ENCODE measurements at places on chromosomes 12 and 14.

DNA sequence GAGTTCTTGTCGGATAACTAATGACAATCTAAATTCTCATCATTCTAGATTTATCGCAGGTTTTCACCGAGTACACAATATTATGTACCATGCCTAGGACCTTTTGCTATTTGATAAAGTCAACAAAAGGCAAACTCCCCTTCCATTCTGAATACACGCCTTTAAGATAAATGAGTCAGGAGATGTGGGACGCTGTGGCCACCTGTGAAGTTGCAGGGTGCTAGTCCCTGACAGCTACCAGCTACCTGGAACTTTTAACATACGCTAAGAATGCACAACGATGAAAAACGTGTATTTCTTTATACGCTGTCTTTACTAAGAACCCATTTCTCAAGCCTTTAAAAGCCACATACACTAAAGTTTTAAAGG lies 678 bp downstream of the MDM1 start:
- DNase-seq, result no peak

- DNase-seq, result no peak
Measured at GRCh38 chr12:28110329-28110728, 79.9 kb upstream of the CCDC91 start.

DNA sequence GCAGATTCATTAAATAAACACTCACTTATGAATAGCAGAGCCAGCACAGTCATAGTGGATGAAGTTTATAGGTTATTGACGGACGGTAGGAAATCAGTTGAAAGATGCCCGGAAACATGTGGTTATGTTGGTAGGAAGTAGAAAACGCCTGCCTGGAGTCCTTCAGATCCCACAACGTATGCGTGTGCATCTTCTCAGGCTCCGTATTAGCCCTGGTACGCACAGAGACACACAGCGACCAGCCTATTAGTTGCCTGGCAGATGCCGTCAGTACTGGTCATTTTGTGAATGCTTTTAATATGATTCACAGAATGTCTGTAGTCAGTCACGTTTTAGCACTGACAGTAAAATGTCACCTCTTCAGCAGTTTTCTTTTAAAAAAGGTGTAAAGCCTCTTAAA lies 196.4 kb downstream of the RGS6 start:
- DNase-seq, result no peak

GRCh38 chr12:122976648-122976975 lies 1.6 kb downstream of the OGFOD2 start:
- no peak for DNase-seq

- DNase-seq, result no peak
Measured at GRCh38 chr14:65846196-65846868, 433.8 kb downstream of the FUT8 start.

- no peak for DNase-seq
Measured at GRCh38 chr14:98859301-98859700, 412.7 kb downstream of the BCL11B start.

DNA sequence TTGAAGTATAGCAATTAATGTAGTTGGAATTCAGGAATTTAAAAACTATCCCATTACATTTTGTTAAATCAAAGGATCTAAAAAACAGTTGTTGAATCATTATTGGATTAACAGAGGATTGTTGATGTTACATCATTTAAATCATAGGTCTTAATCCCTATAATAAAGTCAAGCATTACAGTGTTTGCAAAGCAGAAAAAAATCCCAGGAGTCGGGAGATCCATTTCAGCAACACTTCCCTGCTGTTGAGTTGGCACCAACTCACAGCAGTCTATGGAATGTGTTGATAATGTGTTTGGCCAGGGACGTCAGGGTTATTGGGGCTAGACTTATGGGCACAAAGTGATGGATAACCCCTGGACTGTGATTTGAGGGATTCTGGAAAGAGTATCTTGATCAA lies 99.1 kb upstream of the TMTC1 start:
- DNase-seq, result no peak

DNA sequence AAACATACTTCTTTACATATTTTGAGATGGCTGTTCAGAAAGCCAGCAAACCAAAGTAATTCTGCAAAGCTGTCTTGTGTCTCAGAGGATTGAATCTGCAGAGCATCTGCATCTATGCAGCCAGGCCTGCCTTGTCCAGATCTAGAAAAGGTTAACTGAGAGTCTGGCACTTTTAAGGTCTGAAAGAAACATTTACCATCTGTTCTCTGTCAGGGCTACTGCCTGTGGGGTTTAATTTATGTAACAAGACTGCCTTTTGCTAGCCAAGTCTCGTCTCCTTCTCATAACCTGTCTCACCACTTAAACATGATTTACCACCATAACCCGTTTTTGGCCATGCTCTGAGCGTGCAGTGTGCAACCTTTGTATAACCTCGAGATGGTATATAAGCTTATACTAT lies 194.2 kb downstream of the SYT10 start:
- DNase-seq, result no peak

DNA sequence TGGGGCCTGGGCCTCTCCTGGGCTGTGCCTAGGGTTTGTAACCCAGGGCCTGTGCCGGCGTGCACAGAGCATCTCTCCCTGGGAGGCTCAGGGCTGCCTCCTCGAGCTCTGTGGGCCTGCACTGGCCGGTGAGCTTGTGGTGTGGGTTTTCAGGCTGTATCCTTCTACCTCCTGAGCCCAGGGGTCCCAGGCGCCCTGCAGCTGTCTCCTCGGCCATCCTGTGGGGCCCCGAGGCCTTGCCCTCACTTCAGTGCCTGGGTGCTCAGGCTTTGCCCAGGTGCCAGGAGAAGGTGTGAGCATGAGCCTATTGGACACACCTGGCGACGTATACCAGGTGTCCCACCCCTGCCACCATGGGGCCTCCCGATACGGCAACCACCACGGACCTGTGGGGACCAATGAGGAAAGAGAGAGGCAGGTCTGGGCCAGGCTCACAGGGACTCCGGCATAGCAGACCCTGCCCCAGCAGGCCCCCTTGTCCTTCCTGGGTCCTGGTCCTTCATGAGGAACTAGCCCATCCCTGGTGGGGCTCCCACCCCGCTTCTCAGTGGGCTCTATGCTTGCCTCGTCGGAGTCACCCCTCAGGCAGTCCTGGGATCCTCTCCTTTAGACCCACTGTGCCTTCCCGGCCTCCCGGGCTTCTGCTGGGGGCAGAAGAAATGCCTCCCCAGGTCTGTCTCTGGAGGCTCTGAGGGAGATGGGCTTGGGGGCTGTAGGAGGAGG lies 400.2 kb downstream of the TMEM121 start:
- DNase-seq, result no peak

GRCh38 chr14:59969319-59969718 lies 49.4 kb downstream of the LRRC9 start:
- DNase-seq, result no peak

GRCh38 chr12:132259364-132259871 lies 70.0 kb downstream of the GALNT9 start:
- no peak for DNase-seq

DNA sequence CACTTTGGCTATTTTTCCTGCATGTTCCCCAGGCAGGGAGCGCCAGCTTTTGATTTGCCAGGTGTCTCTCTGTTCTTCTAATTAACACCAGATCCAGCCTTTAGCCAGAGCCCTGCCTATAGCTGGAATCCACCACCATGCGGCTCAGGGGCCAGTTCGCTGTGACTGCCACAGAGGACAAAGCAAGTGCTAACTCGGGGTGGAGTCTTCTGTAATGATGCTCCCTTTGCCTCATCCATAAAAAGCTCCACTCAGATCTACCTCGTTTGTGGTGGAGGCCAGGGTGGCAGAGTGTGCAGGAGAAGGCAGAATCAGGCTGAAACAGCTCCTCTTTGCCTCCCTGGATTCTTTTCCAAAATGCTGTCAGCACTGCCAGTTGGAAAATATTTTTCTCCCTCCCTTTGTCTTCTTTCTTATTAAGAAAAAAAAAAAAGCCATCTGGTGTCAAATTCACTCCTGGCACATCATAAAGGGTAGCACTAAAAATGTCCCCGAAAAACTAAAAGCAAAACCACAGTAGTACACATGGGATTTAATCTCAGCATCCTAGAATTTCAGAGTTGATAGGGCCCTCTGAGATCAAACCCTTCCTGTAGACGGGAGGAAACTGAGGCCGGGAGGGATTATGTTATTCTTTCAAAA lies 18.0 kb upstream of the CTDSP2 start:
- no peak for DNase-seq

- DNase-seq, result no peak
Measured at GRCh38 chr12:103848143-103848542, 7.1 kb upstream of the NT5DC3 start.

- no peak for DNase-seq
Measured at GRCh38 chr12:28507867-28508266, 317.6 kb downstream of the CCDC91 start.

DNA sequence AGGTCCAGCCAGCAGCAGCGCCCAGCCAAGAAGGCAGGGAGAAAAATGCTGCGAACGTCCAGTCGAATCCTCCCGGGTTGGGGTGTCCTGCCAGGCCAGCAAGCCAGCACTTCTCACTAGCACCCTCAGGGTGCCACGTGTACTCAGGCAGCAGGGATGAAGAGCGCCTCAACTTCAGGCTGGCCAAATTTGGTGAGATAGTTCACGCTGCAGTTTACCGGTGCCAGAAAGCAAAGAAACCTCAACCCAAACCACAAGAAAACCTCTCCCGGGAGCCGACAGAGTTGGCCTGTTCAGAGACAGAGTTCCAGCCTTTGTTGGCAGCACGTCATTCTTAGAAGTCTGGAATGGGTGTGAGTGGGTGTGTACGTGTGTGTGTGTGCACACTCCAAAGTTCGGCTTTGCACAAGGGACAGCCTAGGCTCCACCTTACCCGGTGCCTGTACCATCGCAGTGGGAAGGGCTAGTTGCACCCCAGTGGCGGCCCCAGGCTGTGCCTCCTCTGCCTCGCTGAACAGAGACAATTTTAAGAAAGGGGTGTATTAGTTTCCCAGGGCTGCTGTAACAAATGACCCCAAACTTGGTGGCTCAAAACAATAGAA lies 42.1 kb downstream of the ELK3 start:
- no peak for DNase-seq

DNA sequence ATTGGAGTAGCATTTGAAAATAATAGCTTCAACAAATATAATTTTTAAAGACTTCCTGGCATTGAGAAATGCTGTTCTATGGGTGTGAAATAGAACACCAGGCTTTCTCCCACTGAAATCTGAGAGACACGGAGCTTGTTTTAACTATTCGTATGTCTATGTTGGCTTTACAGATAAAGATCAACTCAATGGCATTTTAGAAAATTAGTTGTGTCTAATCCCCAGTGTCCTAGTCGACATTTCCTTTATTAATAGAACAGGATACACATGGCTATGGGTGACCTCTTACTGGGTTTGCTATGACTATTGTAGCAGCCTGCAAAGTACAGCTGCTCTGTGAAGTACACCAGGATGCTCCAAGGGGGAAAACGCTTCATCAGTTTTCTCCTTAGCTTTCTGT lies 159.3 kb downstream of the SLC25A21 start:
- no peak for DNase-seq

DNA sequence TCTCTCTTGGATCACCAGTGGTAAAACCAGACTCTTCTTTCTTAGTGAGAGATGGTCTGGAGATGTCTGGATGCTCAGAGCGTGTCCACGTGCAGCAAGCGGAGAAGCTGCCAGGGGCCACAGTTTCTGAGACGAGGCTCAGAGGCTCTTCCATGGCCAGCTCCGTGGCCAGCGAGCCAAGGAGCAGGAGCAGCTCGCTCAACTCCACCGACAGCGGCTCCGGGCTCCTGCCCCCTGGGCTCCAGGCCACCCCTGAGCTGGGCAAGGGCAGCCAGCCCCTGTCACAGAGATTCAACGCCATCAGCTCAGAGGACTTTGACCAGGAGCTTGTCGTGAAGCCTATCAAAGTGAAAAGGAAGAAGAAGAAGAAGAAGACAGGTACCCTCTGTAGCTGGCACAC lies 69.0 kb downstream of the TECPR2 start:
- DNase-seq, result no peak

GRCh38 chr12:40505327-40505726 lies 186.9 kb upstream of the CNTN1 start:
- DNase-seq, result no peak

DNA sequence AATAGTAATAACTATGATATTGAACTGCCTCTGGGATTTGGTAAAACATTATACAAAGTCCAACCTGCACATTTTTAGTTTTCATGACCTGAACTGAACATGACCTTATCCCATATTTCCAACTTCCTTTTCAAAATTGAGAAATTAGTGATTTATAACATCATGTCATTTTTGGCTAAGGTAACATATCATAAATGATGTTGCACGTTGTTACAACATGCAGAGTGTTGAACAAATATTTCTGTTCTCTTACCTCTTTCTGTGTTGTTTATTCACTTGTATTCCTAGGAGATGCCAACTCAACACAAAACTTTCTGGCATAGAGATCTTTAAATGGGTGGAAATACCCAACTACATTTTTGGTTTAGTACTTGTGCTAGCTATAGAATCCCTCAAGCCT lies 496.0 kb downstream of the SLC6A15 start:
- DNase-seq, result no peak

- no peak for DNase-seq
Measured at GRCh38 chr14:83994020-83994419, 1535.9 kb upstream of the FLRT2 start.

GRCh38 chr14:79502751-79503148 lies 708.6 kb downstream of the DIO2 start:
- DNase-seq, result no peak

GRCh38 chr12:11697670-11698387 lies 48.4 kb downstream of the ETV6 start:
- no peak for DNase-seq

- no peak for DNase-seq
Measured at GRCh38 chr12:93061473-93062419, 132.7 kb upstream of the EEA1 start.
